Kidney (tissue), 22 donors: ENCODE measurements at places on chromosomes 1 and 21. TPM values are rescaled to one million over a fixed set of nuclear protein-coding genes. Genes with fewer than 3 reads are reported as not detected.

Gene CRYAA
- total RNA-seq, result not detected

Gene HAPLN2
- total RNA-seq, result 1.9 TPM

Gene C2CD4D
- total RNA-seq, result 0.57 TPM

Gene LCE2B
- total RNA-seq, result not detected

Gene OR2L5
- total RNA-seq, result not detected

Gene CLIC4
- 315 TPM for total RNA-seq

Gene SPRR4
- total RNA-seq, result not detected

Gene MATN1
- total RNA-seq, result 0.13 TPM

Gene CRNN
- total RNA-seq, result not detected

Gene SUSD4
- 14.0 TPM for total RNA-seq

Gene KMO
- 2.3 TPM for total RNA-seq

Gene RWDD3
- 18.0 TPM for total RNA-seq

Gene GNAI3
- total RNA-seq, result 8.0 TPM

Gene IL20
- total RNA-seq, result not detected

Gene ZBTB8A
- 10.4 TPM for total RNA-seq

Gene DCDC2B
- total RNA-seq, result not detected

Gene KCNE2
- total RNA-seq, result not detected

Gene WDR64
- not detected for total RNA-seq

Gene EPHA10
- total RNA-seq, result 0.88 TPM

Gene FCRL2
- 2.5 TPM for total RNA-seq

Gene HES4
- total RNA-seq, result 32.0 TPM

Gene HSD3B2
- total RNA-seq, result not detected

Gene SPATA17
- total RNA-seq, result 5.7 TPM

Gene HDAC1
- 89.7 TPM for total RNA-seq

Gene RPAP2
- 25.1 TPM for total RNA-seq

Gene AADACL3
- total RNA-seq, result not detected

Gene DMRTA2
- total RNA-seq, result not detected

Gene THEM5
- not detected for total RNA-seq

Gene ARHGEF16
- 39.3 TPM for total RNA-seq
